Right cardiac atrium (tissue), 5 donors: ENCODE measurements at places on chromosomes 16 and 17. TPM values are rescaled to one million over a fixed set of nuclear protein-coding genes. Genes with fewer than 3 reads are reported as not detected.

GRCh38 chr17:8175795-8176196 lies 384 bp downstream of the TMEM107 start:
- no peak for DNase-seq

DNA sequence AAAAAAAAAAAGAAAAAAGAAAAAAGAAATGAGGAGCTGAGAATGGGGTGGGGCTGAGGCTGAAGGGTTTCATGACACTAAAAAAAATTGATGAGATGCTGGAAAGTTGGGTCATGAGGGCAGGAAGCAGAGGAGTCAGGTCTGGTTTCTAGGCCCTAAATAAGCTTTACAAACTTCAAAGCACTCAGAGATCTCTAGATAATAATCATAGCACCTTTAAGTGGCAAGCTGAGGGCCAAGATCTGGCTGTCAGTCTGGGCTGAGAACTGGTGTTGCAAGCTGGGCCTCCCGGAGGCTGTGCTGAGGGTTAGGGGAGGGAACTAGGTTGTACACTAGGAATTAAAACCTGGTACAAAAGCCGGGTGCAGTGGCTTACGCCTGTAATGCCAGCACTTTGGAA lies 6.4 kb downstream of the ZNF764 start:
- DNase-seq, result peak; percentile 49

DNA sequence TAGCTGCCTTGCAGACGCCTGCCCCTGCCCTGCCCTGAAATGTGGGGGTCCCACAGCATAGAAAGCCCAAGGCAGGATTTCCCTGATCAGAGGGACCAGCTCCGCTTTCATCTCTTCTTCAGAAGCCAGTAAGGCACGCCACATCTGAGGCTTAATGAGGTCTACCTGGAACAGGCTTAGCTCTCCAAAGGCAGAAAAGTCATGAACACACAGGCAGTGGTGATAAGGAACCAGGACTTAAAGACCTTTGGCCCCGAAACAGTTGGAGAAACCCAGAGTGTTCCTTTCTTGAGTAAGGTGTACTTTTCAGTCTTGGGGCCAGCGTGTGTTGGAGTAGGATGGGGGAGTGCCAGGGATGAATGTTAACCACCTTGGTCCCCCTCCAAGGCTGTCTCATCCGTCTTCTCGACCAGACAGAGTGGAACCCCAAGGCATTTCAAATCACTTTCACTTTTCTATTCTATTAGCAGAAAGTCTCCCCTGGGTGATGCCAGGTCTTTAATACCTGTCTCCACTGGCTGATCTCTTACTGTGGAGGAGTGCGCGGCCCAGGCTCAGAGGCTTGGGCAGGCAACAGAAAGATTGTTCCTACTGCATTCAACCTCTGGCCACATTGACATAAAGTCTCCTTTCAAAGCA lies 43.9 kb downstream of the TMEM186 start:
- DNase-seq, result no peak

DNA sequence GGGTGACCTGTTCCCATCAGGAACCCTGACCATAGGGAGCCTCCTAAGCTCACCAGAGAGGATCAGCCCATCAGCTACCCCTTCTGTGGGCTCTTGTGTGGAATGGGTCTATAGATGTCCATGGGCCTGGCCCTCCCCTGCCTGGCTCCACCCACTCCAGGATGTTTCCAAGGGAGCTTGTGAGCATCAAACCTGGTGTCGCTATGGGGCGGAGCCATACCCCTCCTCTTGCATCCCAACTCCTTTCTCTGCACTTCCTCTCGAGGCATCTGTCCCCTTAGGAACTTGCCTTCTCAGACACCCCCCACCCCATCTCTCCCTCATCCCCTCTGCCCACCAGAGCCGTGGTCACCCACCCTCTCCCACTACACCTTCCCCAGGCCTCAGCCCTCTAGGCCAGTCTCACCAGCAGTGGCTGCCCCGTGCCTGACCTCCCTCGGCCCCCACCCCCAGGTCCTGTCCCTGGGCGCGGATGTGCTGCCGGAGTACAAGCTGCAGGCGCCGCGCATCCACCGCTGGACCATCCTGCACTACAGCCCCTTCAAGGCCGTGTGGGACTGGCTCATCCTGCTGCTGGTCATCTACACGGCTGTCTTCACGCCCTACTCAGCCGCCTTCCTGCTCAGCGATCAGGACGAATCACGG lies 10.4 kb downstream of the KCNH6 start:
- DNase-seq, result no peak

GRCh38 chr17:18968945-18969887 lies 17.3 kb downstream of the SLC5A10 start:
- no peak for DNase-seq

TPSD1 gene
- total RNA-seq, result 0.26 TPM

- peak; percentile 50 for DNase-seq
Measured at GRCh38 chr17:83183951-83184506, 104.6 kb downstream of the METRNL start.

DNA sequence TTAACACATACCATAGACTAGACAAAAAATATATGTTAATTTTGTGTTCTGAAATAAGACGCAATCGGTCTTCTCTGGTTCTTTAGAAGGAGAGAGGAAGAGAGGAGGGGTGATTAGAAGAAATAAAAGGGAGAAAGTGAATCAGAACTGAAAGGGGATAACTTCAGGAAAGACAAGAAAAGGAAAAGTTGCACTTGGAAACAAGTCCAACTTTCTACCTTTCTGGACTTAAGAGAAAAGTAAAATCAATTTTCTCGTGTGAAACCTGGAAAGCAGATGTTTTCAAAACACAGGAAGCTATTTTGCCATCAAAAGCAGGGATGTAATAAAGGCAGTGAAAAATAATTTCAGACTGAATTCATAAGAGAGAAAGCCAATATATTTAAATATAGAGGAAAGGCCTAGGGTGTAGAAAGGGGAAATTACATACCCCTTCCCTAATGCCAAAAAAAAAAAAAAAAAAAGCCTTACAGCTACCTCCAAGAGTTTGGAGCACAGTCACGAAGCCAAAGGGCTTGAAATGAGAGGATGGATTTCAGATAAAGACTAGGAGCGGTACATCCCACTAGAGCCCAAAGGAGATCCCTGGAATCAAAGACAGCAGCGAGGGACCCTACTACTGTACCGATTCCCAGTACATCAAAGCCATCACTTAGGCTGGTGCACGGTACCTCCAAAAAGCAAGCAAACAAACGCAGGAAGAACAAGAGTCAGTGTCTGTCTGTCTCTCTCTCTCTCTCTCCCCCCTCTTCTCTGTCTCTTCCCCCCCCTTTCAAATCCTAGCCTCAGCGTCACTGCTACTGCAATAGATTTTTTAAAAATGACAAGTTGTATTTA lies 12.1 kb upstream of the ZFHX3 start:
- no peak for DNase-seq

ZPBP2 gene
- total RNA-seq, result not detected

NLRC5 gene
- 7.9 TPM for total RNA-seq

HSD3B7 gene
- 4.1 TPM for total RNA-seq

DNA sequence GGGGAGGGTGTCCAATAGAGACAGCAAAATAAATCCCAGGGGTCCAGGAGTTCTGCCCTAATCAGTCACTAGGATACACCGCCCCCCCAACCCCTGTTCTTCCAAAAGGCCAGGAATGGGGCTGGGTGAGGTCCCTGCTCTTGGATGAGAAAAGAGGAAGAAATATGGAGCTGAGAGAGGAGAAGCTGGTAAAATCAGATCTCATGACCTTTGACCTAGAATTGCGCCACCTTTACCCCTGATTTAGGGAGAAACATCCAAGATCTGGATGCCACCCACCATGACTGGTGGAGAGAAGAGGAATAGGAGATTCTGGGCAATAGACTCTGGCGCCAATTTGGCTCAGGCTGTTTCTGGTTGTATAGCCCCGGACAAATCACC lies 707 bp upstream of the CACNB1 start:
- no peak for DNase-seq

DNA sequence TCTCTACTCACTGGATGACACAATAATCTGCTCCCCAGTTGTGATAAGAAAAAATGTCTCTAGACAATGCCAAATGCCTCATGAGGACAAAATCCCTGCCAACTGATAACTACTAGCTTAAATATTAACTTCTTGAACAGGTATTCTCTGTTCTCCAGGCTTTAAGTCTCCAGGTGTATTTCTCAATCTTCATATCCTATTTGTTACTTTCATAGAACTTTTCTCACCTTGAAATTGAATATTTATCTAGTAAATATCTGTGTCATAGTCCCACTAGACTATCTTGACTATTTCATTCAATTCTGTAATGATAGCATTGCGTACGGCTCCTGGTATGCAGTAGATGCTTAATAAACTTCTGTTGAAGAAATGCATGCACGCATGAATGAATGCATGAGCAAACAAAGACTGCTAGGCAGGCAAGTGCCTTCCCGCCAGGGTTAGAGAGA lies 15.9 kb downstream of the HSD17B2 start:
- DNase-seq, result no peak

DNA sequence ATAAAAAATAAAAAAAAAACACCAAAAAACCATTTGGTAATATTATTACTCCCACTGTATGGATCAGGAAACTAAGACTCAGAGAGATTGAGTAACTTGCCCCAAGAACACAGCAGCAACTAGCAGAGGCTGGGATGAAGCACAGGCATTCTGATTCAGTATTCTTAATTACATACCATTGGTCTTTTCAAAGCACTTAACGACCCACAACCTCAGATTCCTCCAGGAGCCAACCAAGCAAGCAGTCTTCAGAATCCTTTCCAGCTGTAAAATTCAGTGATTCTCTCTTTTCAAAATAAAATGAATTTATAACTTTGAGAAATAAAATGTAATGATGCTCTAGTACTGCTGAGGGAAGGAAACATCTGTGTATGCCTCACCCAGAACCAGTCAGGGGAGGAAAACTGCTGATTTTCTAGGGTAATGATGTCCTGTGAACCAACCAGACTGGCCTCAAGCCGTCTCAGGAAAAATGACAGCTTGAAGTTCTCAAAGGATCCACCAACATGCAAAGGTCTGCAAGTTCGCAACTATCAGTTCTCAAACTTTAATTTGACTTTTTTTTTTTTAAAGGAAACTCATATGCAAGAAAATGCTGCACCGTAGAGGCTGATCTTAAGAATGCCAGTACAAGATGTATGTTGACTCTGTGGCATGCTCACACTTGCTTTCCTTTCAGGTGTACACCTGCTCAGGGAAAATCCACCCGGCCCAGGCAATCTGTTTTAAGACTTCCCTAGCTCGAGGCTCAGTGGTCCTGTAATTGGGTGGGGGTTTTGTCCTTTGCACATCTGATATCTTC lies 9.0 kb downstream of the CUEDC1 start:
- DNase-seq, result no peak

DNA sequence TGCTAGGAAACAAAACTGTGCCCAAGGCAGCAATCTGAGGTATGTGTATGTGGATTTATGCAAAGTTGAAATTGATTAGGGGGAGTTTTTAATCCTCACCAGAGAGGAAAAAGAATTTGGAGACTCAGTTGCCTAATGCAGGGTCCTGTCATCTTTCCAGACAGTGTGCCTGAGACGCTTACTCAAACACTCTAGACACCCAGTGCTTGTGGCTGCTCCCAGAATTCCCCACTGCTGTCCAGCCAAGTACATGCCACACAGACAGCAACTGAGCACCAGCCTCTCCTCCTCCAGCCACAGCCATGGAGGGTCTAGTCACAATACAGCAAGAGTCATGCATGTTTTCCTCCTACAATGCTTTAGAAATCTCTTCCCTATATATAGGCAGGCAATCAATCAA lies 118.1 kb downstream of the HIC1 start:
- no peak for DNase-seq

MC1R gene
- total RNA-seq, result 1.6 TPM

GRCh38 chr16:77090062-77090461 lies 100.9 kb upstream of the MON1B start:
- DNase-seq, result no peak

GRCh38 chr16:52770828-52771227 lies 223.9 kb upstream of the TOX3 start:
- no peak for DNase-seq

GGA3 gene
- total RNA-seq, result 26.8 TPM

- DNase-seq, result peak; percentile 87
Measured at GRCh38 chr17:38341035-38341721, 2.6 kb downstream of the GPR179 start.

DNA sequence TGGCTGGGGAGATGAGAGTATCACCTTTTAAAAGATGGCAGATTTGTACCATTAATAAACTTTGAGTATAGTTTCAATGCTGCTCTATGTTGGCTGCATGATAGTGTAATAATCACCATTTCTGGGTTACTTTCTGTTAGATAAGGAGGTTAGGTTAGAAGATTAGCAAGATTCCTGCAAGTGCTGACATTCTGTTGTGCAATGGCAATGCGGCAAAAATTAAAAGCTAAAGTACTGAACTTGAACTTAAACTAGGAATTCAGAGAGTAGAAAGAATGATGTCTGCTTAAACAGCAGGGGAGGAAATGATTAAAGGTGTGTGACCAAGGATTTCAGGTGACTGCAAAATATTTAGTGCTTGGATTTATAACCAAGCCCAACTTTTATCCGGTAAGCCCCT lies 399.8 kb upstream of the MON1B start:
- DNase-seq, result no peak

DNA sequence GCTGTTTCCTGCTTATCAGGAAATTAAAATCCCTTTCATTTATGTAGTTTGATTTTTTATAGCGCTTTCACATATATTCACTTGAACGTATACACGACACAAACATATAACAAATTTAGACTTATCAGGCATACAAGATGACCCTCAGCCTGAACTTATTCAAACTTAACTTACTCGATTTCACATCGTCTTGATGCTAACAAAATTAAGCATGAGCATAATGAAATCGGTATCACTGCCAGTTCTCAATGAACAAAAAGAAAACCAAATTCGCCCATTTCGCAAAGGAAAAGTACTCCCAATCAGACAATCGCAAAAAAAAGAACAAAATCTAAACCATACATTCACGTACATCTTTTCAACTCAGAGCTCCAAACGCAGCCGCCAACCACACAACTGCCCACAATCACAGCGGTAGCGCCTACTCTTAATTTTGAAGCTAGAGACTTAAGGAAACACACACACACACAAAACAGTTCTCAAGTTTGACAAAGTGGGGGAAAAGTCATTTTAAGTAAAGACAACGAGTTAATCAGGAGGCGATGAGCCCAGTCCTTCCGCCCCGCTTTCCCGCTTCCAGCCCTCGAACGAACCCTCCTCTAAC lies 1.1 kb downstream of the GJC1 start:
- no peak for DNase-seq

DNA sequence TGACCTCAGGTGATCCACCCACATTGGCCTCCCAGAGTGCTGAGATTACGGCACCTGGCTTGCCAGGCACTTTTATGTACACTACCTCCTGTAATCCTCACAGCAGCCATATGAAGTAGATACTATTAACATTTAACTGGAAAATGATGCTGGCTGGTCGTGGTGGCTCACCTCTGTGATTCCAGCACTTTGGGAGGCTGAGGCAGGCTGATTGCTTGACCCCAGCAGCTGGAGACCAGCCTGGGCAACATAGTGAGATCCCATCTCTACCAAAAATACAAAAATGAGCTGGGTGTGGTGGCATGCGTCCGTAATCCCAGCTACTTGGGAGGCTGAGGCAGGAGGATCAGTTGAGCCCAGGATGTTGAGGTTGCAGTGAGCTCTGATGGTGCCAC lies 2.0 kb upstream of the MAPK3 start:
- no peak for DNase-seq

TMEM98 gene
- 41.5 TPM for total RNA-seq

GRCh38 chr17:54408731-54409130 lies 491.9 kb upstream of the TOM1L1 start:
- no peak for DNase-seq

GRCh38 chr17:55275894-55276804 lies 11.4 kb downstream of the HLF start:
- DNase-seq, result no peak

DNAH17 gene
- total RNA-seq, result not detected

PERCC1 gene
- 0.26 TPM for total RNA-seq

GINS2 gene
- 1.1 TPM for total RNA-seq

MILR1 gene
- 6.6 TPM for total RNA-seq

- DNase-seq, result no peak
Measured at GRCh38 chr16:90081606-90081970, 4.5 kb upstream of the PRDM7 start.

MFSD11 gene
- total RNA-seq, result 31.8 TPM

PRSS21 gene
- not detected for total RNA-seq
